ENCODE measurements at places on chromosomes 7 and 10. TPM values are rescaled to one million over a fixed set of nuclear protein-coding genes. Genes with fewer than 3 reads are reported as not detected.

DNA sequence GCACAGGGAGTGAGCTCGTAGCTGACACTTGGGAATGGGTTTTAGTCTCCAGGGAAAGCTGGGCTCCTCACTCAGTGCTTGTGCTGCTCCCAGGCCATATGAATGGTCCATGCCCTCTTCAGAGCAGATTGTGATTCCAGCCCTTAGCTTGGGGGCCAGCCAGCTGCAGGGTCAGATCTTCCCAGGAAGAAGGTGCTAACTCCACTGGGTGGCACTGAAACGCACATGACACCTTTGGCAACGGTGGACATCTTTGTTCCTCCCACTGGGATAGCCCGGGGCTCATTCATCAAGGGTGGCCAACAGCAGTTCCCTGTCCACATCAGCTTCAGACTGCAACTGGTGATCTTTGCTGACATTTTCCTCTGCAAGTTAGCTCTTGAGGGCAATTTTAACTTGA, 129.2 kb downstream of the DYNC2I1 start:
- DNase-seq, result no peak

DNA sequence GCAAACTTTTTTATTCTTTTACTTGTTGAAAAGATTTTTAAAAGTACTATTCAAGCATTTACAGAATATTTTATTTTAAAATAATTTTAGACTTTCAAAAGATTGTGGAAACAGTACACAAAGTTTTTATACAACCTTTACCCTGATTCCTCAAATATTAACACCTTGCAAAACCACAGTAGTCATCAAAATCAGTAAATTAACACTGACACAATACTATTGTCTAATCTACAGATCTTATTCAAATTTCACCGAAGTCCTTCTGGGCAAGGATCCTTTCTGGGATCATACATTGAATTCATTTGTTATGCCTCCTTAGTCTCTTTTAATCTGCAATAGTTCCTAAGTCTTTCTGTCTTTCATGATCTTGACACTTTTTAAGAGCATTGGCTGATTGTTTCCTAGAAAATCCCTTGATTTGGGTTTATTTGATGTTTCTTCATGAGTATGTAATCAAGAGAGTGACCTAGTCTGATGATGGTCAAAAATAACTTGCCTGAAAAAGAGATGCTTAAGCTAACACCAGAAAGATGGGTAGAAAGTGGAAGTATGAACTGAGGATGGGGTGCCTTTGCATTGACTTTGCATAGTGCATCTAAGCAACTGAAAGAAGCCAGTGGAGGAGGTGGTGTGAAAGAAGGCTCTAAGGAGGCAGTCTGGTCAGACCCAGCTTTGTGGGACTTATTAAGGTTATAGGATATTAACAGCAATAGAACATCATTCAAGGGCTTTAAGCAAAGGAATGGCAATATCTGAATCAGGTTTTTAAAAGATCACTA, 9.7 kb downstream of the STAMBPL1 start:
- no peak for DNase-seq

GRCh38 chr7:29320577-29320976, 126.0 kb downstream of the CHN2 start:
- DNase-seq, result no peak

- no peak for DNase-seq
Observed at GRCh38 chr10:54613162-54613561, 187.9 kb downstream of the PCDH15 start.

The HGF gene
- total RNA-seq, result not detected

GRCh38 chr7:126776498-126776897, 476.2 kb downstream of the GRM8 start:
- DNase-seq, result no peak

- no peak for DNase-seq
Observed at GRCh38 chr7:104363355-104363754, 35.0 kb downstream of the LHFPL3 start.

The PCDH15 gene
- not detected for total RNA-seq
